Sigmoid colon (tissue), 7 donors: ENCODE measurements at places on chromosomes 16 and 17. TPM values are rescaled to one million over a fixed set of nuclear protein-coding genes. Genes with fewer than 3 reads are reported as not detected.

HSPB9 gene
- 0.83 TPM for total RNA-seq

SLC38A8 gene
- not detected for total RNA-seq

CX3CL1 gene
- 18.6 TPM for total RNA-seq

GRCh38 chr16:80515374-80515773 lies 25.4 kb upstream of the DYNLRB2 start:
- DNase-seq, result no peak

GRCh38 chr17:70076831-70077230 lies 1.8 kb downstream of the KCNJ16 start:
- DNase-seq, result no peak

DNA sequence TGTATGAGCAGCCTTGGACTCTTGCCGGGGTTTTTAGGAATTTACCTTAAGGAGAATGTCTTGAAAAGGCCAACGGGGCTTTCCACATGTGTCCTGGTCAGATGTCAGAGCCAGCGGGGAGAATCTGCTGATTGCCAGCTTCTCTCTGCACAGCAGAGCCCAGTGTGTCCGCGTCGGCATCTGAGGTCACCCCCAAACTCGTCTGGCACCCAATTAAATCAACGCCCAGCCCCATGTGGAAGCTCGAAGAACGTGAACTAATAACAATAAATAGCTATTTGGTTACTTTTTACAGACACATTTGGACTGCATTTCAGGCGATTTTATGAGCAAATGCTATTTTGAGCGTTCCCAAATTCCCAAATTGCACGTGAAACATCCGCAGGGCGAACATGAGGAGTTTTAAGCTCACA lies 303.5 kb downstream of the FOXL1 start:
- no peak for DNase-seq

- DNase-seq, result no peak
These were observed 16.3 kb downstream of the CBX1 start for GRCh38 chr17:48084932-48085331.

DNA sequence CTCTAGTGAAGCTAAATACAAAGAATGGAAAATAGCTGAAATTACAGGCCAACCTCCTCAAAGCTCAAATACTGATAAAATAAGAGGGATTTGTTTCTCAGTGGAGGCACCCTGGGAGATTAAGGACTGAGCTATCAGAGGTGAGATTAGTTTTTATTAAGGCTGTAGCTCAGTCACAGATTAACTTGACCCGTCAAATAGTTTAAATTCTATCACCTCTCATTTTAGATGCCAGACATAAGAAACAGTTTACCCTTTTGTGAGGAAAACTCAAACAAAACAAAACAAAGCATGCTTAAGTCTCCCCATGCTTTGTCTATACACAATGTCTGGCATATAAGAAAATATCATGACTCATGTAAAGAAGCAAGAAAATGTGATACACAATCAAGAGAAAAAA lies 208.3 kb upstream of the PMFBP1 start:
- no peak for DNase-seq
